HCEC 1CT (cell line): ENCODE measurements at places on chromosomes 12 and 14.

DNA sequence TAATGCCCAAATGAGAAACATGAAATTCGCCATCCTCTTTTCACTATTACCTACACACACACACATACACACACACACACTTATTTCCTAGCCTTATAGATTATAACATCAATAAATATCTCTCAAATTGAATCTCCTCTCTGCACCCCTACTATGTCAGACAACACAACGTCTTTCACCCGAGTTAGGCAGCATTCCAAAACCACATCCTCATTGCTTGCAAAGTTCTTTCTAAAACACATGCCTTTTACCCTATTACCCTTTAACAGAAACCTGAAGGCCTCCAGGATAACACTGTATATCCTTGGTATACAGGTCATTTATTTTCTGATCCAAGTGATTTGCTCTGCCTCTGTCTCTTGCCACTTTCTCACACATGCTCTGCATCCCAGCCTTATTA, 56.3 kb downstream of the KCNH5 start:
- peak; percentile 66 for DNase-seq

GRCh38 chr12:111351026-111351425, 17.9 kb downstream of the PHETA1 start:
- no peak for DNase-seq

DNA sequence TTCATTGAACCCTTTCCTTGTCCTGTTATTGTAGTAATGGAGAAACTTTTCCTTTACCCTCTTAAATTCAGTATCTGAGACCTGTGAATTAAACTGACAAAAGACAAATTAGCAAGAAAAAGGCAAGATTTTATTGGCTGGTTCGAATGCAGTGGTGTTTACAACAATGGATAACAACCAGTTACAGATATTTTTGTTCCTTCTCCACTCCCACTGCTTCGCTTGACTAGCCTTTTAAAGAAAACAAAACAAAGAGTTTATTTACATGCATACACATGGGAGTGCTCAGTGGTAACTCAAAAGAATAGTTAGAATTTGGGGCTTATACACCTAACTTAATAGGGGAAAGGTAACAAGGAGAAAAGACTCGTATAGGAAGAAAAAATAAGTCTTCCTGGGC, 37.0 kb upstream of the HECTD1 start:
- DNase-seq = no peak

DNA sequence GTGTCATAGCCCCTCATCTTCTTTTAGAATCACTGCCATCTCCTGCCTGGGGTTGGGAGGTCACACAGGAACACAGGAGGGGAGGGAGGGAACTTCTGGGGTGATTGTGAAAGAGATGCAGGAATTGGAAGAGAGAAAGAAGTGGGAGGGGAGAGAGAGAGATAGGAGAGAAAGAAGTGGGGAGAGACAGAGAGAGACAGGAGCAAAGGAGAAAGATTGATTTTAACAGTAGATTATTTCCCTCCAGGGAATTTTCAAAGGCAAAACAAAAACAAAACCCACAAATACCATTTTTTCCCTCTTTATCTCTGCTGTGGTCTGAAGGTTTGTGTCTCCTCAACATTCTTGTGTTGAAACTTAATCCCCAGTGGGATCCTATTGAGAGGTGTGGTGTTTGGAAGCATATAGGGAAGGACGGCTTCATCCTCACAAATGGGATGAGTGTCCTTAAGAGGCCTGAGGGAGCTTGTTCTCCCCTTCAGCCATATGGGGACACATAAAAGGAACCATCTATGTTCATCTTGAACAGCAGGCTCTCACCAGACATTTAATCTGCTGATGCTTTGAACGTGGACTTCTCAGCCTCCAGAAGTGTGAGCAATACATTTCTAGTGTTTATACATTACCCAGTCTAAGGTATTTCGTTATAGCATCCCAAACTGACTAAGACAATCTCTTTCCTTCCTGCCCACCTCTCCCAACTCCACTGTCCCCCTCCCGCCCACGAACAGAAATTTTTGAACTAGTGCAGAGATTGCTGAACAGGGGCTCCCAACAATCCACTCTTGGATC, 134.9 kb upstream of the MAX start:
- DNase-seq = peak; percentile 46

DNA sequence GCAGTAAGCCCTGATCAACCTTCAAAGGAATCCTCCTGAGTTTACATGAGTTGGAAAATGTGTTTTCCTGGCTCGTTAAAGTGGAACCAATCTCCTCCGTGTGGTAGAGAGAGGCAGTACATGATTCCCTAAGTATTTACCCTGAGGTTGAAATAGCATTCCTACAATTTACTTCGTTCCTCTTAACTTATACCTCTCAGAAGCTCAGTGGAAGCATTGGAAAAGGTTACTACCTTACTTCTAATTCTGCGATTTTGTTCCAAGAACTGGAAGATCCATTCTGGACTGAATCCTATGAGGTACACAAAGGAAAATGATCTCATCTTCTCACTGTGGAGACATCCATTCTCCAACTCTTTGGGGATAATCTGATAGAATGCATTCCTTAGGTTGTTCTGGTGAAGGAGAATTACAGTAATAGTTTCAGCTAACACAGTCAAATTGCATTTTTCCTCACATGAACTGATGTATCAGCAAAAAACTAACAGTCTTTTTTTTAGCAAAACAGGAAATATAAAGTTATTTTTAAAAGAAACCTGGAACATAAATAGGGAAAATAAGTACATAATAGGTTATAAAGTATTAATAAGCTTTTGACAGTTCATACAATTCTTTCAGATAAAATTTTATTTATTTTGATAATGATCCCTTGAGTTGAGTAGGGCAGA, 475.6 kb downstream of the PDZRN4 start:
- no peak for DNase-seq

DNA sequence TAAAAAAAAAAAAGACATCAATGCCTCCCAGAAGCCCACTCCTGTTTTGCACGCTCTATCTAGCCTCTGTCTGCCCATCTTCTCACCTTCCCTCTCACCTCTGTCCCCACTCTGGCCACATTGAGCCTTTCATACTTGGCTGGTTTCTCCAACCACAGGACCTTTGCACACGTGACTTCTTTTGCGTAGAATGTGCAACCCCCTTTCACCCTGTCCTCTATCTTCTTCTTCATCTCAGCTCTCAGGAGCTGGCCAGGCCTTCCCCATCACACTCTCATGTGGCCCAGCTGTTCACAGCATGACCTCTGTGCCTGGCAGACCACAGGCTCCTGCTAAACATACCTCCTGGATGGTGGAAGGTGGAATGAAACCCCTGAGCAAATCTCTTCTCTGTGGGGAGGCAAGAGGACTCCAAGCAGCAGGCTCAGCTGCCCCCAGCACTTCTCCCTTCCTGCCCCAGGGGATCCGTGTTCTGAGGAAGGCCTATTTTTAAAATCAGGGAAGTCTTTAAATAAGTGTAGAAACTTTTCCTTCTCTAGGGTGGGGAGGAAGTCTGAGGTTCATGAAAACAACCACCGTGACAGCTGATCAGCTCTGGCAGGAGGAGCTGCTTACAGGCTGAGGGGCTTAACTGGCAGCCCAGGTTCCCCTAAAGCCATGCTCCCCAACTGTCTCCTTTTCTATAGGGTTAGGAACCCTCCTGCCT, 11.6 kb downstream of the HVCN1 start:
- DNase-seq = no peak

DNA sequence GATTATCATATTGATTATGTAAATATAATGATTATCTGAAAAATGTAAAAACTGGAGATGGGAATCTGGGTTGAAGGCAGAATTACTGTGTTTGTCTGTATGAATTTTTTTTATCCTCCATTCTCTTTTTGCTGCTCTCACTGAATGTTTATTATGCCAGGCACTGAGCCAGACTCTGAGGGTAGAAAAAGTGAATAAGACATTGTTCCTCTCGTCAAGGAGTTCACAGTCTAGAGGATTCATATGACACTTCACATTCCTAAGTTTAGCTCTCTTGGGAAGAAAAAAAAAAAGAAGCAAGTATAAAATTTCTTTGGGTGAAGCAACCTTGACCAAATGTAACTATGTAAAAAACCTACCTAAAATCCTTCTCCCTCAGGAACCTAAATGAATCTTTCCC, 120.9 kb upstream of the LMO3 start:
- no peak for DNase-seq

DNA sequence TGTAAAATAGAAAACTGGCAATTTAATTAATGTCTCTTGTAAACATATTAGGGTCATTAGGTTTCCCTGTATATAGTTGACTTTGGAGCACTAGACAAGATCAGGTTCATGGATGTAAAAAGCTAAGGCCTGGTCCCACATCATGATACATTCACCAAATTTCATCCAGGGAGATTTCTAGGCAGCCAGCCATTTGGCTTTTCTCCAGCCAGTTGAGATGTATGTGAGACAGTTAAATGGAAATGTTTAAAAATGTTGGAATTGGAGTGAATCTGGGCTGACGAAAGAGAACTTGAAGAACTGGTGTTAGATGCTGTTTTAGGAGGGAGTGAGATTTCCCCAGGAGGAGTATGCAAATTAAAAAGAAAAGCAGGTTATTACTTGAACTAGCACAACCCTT, 41.8 kb upstream of the CLEC14A start:
- no peak for DNase-seq

- DNase-seq = no peak
These were observed 43.1 kb upstream of the NAP1L1 start for GRCh38 chr12:76127588-76127987.

- no peak for DNase-seq
These were observed 39.8 kb upstream of the HMGA2 start for GRCh38 chr12:65784289-65785015.

GRCh38 chr12:27861428-27862167, 81.6 kb upstream of the MANSC4 start:
- peak; percentile 24 for DNase-seq

GRCh38 chr12:56119361-56119796, 1.3 kb downstream of the ZC3H10 start:
- peak; percentile 87 for DNase-seq

DNA sequence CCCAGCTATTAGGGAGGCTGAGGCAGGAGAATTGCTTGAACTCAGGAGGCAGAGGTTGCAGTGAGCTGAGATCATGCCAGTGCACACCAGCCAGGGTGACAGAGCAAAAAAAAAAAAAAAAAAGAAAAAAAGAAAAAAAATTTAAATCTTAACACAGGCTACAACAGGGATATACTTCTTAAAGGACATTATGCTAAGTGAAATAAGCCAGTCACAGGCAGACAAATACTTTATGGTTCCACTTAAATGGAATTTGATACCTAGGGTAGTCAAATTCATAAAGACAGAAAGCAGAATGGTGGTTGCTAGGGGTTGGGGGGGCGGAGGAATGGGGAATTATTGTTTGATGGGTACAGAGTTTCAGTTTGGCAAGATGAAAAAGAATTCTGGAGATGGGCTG, 14.8 kb upstream of the PPTC7 start:
- DNase-seq = no peak

- DNase-seq = no peak
These were observed 18.7 kb downstream of the PTHLH start for GRCh38 chr12:27953817-27954216.

GRCh38 chr12:104460041-104460719, 3.4 kb downstream of the CHST11 start:
- DNase-seq = no peak

GRCh38 chr12:28550757-28551704, 360.8 kb downstream of the CCDC91 start:
- DNase-seq = peak; percentile 81

- DNase-seq = no peak
These were observed 313.0 kb downstream of the NAV3 start for GRCh38 chr12:78143717-78144116.

DNA sequence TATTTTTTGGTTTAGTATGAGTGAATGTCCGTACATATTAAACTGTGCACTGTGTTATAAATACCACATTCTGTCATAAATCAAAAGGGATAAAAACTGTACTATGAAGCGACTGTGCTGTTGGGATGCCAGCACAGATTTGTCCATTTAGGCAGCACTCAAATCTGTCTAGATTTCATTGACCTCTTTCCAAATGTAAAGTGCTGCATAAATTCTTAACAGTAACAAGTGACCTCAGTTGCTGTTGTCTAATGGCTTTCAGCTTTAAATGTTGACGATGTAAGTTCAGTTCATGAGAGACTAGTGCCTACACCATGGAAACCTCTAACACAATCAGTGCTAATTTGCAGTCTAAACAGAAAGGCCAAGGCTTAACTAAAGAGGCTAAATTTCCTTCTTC, 531.4 kb upstream of the LMO3 start:
- no peak for DNase-seq

GRCh38 chr14:82046512-82047226, 513.0 kb upstream of the SEL1L start:
- DNase-seq = no peak

DNA sequence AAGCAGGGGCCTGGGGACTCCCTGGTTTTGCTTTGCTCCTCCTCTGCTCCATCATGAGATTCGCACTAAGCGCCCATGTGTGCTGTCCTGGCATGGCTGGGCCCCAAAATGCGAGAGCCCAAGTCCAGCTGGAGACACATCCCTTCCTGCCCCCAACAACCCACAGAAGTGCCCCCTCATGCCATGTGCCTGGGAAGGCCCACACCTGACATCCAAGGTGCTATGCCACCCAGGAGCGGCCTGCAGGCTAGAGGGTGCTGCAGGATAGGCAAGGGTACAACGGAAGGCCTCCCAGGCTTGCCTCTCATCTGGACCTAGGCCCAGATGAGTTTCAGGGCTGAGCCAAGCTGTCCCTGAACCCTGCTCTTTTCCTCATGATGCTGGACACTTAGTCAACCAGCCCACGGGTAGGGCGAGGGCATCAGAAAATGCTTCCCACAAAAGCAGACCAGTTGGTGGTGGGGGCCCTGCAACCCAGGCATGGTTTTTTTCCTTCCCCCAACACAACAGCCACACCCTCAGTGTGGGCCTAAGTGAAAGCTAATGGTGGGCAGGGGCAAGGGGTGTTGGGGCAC, 13.2 kb upstream of the KRT80 start:
- no peak for DNase-seq

GRCh38 chr14:93732524-93732923, 55.8 kb downstream of the PRIMA1 start:
- DNase-seq = no peak

- no peak for DNase-seq
These were observed 208.1 kb upstream of the NEDD1 start for GRCh38 chr12:96698965-96699364.

GRCh38 chr12:115840159-115840558, 437.3 kb downstream of the MED13L start:
- DNase-seq = peak; percentile 2

DNA sequence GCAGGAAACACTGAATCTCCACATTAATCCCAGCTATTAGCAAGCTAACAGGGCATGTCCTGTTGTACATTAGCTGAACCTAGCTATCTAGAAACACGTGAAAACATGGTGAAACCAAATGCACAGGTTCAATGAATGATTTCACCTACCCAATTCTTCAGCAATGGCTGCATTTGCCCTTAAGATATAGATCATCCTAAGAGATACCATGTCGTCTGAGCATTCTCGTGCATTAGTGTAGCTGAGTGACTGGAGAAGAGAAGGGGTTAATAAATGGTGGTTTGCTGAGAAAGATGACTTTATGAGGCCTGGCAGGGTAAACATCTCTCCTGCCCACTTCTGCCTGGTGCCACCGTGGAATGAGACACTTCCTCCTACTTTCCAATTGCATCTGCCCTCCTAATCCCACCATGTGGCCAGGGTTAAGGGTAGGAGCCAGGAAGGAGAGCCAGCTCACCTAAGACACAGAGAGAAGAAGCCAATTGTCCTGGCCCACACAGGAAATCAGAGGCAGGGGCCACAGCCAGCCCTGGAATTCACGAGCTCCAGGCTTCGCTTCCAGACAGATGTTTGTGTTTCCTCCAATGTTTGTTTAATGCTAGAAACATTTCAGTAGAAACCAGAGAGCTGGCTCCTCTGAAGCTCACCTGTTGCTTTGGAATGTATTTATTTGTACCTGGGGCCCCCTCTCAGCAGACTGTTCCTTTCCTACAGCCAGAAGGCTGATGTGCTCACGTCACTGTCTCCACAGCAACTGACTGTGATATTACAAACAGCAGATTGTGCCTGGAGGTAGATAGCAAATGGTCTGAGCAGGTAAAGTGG, 126.0 kb upstream of the PARP11 start:
- no peak for DNase-seq
